ENCODE measurements at places on chromosomes 7 and 10. TPM values are rescaled to one million over a fixed set of nuclear protein-coding genes. Genes with fewer than 3 reads are reported as not detected.
A peak's percentile ranks its signal among the peaks of the same experiment; 100 is the strongest.

Gene CPA4
- 111 TPM for total RNA-seq

Gene OR2A5
- total RNA-seq, result not detected

DNA sequence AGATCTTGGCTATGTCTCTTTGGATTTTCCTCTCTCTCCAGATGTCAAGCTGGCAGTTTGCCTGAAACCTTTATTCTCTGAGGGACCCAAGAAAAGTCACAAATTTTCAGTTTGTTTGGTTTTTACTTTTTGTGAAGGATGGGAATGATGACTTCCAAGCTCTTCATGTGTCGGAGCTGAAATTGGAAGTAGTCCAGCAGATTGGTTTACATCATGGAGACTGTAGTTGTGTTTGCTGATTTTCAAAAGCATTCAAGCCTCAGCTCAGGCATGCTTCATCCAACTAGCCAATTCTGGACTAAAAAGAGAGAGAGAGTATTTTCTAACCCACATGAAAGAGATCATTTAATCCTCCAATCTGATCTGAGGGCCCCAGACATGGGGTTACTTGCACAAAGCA lies 326.2 kb upstream of the AUTS2 start:
- no peak for DNase-seq

- no peak for DNase-seq
These were observed 152.5 kb upstream of the AKR1E2 start for GRCh38 chr10:4673279-4674040.

GRCh38 chr10:22816298-22816653 lies 101.9 kb upstream of the PIP4K2A start:
- DNase-seq, result peak; percentile 93

DNA sequence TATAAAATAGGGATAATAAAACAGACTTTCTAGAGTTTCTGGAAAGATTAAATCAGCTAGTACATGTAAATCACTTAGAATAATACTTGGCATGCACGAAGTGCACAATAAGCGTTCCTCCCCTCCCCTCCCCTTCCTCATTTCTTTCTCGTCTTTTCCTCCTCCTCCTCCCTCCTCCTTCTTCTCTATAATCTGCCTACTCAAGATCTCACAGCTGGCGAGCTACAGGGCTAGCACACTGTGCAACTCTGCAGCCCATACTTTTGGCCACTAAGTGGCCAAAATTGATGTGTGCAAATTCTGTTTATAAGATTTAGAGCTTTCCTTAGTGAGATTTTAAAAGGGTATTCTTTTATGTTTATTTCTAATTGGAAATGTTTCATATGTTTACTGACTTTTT lies 565.3 kb downstream of the PHTF2 start:
- DNase-seq, result no peak

- DNase-seq, result no peak
These were observed 268.6 kb downstream of the SDK1 start for GRCh38 chr7:3569643-3570042.

Data from astrocyte (in vitro differentiated cells and primary cell).